ENCODE measurements at places on chromosomes 6 and 20. TPM values are rescaled to one million over a fixed set of nuclear protein-coding genes. Genes with fewer than 3 reads are reported as not detected.

DNA sequence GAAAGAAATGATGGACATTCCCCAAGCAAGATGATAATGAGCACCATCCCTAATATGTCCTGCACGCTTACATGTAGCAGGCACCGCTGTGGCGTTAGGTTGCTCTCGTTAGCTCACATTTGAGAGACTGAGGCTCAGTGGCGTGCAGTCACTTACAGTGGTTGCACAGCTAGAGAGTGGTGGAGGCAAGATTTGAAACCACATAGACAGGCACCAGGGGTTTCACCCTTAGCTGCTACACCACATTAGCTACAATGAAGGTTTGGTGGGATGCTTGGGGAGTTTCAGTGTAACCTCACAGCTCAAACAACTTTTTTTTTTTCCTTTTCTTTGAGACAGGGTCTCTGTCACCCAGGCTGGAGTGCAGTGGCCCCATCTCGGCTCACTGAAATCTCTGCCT, 3.7 kb downstream of the COX4I2 start:
- no peak for DNase-seq
- no peak overlapping the region for H3K4me3 ChIP-seq
- no peaks in the 10 kb centered on the region for H3K27me3 ChIP-seq
- no peaks in the 10 kb centered on the region for H3K4me1 ChIP-seq

GRCh38 chr6:15516923-15517560, 145.8 kb downstream of the DTNBP1 start:
- no peak overlapping the region for H3K4me3 ChIP-seq
- no peaks in the 10 kb centered on the region for H3K27me3 ChIP-seq
- peaks cover 7% of the 10 kb centered on the region for H3K36me3 ChIP-seq
- no peak overlapping the region for H3K27ac ChIP-seq
- DNase-seq, result no peak
- peaks cover 9% of the 10 kb centered on the region for H3K4me1 ChIP-seq

DNA sequence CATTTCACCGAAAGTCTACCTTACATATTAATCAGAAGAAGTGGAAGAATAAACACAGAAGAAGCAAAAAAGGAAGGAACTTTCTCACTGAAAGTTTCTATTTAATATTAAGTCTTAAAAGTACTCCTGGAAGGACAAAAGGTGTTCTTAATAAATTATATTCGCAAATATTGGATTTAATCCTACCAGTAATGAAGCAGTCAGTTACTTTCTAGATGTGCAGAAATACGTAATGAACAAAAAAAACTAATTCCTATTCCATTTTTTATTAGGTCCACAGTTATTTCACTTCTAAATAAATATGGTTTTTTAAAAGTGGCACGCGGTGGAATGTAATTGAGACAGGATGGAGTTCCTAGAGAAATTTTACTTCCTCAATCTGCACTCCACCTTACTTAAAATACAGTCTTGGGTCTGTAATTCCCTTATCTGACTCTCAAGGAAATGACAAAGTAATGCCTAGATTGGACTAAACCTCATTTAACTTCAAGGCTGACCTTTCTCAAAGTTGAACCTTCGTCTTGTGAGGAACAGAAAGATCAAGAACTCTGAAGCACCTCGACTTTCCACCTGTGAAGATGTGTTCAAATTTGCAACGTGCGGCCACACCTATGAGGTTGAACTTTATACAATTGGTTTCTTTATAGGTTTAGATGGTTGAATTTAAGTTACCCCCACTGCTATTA, 1.1 kb upstream of the TRAM2 start:
- peak overlapping the region; percentile 70 for H3K4me3 ChIP-seq
- DNase-seq, result no peak
- peak overlapping the region; percentile 96 for H3K27ac ChIP-seq
- no peaks in the 10 kb centered on the region for H3K27me3 ChIP-seq
- H3K36me3 ChIP-seq, result no peaks in the 10 kb centered on the region

DNA sequence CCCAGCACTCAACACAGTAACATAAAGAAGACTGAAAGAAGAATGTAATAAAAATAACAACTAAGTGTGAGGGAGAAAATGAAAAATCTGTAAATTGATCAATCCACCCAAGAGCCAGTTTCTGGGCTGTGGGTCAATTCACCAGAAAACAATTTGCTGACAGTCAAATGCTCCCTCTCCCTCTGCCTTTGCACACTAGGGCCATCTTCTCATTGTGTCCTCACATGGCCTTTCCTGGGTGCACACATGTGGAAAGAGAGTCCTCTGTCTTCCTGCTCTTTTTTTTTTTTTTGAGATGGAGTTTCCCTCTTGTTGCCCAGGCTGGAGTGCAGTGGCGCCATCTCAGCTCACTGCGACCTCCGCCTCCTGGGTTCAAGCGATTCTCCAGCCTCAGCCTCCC, 53.9 kb upstream of the PRND start:
- no peaks in the 10 kb centered on the region for H3K4me1 ChIP-seq
- H3K27me3 ChIP-seq, result no peaks in the 10 kb centered on the region

DNA sequence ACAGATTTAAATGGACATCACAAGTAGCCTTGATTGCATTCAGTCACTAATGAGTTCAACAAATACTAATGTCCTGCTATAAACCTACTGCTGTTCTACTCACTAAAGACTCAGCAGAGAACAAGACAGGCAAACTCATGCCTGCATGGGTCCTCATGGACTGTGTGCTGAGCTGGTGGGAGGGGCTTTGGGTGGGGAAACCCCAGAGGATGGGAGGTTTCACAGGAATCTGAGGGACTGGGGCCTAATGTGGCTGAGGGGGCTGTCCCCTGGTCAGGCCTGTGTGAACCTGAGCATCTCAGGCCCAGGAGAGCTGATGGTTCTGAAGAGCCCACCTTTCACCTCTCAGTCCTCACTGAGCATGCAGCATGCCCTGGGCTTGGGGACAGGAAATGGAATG, 1.4 kb downstream of the CST8 start:
- H3K27ac ChIP-seq, result no peak overlapping the region
- no peak overlapping the region for H3K4me3 ChIP-seq
- no peaks in the 10 kb centered on the region for H3K36me3 ChIP-seq
- H3K27me3 ChIP-seq, result no peaks in the 10 kb centered on the region
- H3K4me1 ChIP-seq, result no peaks in the 10 kb centered on the region

SPTLC3 gene
- total RNA-seq, result 71.5 TPM

AKAP12 gene
- 108 TPM for total RNA-seq

CDSN gene
- total RNA-seq, result not detected

EMILIN3 gene
- 0.78 TPM for total RNA-seq
